ENCODE measurements at places on chromosomes 13 and 19.

DNA sequence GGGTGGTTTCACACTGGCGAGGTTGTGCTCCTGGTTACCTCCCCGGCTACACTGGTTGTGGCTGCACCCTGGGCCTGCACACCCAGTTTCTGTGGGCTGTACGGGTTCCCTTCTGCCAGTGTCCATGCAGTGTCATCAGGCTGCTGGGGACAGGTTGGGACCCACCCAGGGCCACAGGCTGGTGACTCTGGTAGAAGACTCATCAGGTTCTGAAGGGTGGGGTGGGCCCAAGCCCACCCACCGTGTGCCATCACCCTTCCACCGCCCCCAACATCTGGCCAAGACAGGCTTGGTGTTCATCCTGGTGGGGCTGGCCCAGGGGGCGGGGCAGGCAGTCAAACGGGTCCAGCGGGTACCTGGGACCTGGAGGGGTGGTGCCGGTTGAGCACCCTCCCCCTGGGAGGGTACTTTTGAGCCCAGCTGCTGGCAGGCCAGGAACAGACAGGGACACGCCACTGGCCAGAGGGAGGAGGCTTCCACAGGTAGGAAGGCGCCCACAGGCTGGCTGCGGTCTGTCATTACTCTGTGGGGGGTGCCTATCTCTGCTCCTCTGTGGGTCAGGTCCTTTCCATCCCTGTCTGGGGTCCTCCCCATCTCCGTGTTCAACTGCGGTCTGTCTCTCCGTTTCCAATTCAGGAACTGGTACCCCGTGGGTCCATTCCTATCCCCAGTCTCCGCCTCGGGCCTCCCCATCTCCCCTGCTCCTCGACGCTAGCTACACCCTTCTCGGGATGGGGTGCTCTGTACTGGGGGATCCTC, at the start of gene RNF225:
RNF225 (plus strand) TSS at position 437 of the 759 bp plus-strand sequence. CDS start 434 bp downstream, outside the sequence.
- peak; percentile 49 for DNase-seq

DNA sequence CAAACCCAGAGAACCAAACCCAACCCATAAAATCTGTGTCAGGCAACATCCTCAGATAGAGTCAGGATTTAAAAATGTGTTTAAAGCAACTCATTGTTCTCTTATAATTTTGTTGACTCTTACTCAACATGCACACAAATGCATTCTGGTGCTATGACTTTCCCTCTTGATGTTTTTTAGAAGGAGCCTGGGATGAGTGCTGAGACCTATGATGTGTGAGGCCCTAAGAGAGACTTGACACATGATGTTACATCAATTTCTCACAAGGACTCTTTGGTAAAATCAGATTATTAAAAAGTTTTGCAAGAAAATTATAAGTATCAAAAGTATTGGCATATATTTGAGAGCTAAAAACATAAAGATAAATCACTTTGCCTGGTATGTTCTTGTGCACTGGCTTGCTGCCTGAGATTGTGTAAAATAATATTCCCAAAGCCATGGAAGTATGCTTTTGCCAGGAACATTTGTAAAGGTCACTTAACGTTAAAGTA, 173.9 kb downstream of the DCLK1 start:
- no peak for DNase-seq

GRCh38 chr13:43127103-43127798, 103.9 kb downstream of the DNAJC15 start:
- no peak for DNase-seq

DNA sequence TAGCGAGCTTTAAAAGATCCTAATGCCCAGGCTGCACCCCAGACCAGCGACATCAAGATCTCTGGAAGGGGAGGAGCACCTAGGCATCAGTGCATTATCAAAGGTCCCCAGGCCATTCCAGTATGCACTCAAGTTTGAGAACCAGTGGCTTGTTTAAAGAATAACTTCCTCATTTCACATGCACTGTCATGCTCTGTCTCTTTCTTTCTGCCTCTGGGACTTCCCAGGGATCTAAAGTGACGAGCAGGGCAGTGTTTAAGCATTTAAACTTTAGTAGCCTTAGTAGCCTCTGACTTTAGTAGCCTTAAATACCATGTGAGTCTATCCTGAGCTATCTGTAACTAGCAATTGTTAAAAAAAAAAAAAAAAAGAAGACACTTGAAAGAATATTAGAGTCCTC, 8.9 kb upstream of the FARP1 start:
- DNase-seq: no peak

DNA sequence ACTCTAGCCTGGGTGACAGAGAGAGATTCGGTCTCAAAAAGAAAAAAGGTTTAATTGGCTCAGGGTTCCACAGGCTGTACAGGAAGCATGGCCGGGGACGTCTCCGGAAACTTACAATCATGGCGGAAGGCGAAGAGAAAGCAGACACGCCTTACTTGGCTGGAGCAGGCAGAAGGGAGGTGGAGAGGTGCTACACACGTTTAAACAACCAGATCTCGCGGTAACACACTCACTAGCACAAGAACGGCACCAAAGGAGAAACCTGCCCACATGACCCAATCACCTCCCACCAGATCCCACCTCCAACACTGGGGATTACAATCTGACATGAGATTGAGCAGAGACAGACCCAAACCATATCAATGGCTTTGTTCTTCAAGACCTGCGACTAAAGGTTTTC, 12.8 kb downstream of the CASP14 start:
- DNase-seq: no peak

DNA sequence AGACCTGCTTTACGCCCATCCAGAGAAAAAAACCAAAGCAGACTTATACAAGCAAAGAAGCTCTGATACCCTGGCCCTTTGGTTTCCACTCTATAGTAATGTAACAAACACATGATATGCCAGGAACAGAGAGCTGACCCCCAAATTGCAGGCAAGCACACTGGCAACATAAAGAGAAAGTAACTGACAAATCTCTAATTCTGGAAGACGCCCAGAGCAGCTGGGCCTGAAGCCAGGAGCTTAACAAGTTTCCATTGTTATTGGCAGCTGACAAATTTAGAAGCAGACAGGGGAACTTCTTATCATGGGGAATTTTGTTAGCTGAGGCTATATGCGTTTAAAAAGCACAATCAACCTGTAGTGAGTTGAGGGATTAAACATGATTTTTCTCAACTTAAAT, 158.0 kb downstream of the DLEU7 start:
- no peak for DNase-seq

GRCh38 chr19:38247126-38247525, 9.0 kb downstream of the PPP1R14A start:
- DNase-seq: no peak

GRCh38 chr19:42316223-42317211, 3.4 kb downstream of the TMEM145 start:
- DNase-seq: no peak

GRCh38 chr19:38543807-38544568, 73.8 kb downstream of the MAP4K1 start:
- DNase-seq: peak; percentile 30

- DNase-seq: peak; percentile 87
Measured at GRCh38 chr13:79451500-79451962, 29.4 kb upstream of the NDFIP2 start.

DNA sequence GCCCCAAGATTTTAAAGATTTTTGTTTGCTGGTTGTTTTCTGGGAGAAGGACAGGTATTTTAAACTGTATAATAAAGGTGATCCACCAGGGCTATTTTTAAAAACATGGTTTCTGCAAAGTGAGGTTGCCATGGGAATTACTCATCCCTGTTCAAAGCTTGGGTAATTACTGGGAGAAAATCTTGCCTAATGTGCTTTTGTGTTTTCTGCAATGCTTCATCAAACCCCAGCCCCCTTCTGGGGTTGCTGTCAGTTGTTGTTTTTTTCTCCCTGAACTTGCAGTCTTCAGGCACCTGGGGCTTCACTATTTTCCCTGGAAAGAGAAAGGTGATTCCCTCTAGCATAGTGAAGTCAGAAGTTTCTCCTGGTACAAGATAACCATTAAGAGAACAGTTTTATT, 277.2 kb downstream of the NALCN start:
- no peak for DNase-seq

DNA sequence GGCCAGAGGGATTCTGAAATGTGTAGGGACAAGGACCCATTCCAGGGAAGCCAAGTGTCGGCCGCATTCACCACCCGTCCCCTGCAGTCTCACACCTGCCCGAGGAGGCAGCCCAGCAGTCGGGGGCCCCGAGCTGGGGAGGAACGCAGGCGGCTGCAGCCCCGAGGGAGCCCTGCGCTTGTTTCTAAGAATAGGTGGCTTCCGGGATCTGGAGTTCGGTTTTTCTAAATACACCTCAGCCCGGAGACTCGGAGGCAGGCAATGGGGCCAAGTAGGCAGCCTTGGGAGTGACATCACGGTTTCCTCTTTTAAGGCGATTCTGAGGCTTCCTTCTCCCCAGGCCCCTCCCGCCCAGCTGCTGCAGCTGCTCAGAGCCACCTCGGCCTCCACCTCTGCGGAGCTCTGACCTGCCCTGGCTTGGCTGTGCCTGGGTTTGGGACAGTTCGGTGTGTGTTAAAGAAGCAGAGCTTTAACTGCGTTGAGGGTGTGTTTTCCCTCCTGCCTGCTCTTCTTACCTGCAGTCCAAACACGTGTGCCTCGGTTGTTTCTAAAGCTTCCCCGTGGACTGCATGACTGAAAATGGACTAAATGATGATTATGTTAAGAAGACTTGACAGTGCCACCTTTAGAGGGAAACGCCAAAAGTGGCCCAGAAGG, 80.5 kb downstream of the COL4A2 start:
- no peak for DNase-seq

DNA sequence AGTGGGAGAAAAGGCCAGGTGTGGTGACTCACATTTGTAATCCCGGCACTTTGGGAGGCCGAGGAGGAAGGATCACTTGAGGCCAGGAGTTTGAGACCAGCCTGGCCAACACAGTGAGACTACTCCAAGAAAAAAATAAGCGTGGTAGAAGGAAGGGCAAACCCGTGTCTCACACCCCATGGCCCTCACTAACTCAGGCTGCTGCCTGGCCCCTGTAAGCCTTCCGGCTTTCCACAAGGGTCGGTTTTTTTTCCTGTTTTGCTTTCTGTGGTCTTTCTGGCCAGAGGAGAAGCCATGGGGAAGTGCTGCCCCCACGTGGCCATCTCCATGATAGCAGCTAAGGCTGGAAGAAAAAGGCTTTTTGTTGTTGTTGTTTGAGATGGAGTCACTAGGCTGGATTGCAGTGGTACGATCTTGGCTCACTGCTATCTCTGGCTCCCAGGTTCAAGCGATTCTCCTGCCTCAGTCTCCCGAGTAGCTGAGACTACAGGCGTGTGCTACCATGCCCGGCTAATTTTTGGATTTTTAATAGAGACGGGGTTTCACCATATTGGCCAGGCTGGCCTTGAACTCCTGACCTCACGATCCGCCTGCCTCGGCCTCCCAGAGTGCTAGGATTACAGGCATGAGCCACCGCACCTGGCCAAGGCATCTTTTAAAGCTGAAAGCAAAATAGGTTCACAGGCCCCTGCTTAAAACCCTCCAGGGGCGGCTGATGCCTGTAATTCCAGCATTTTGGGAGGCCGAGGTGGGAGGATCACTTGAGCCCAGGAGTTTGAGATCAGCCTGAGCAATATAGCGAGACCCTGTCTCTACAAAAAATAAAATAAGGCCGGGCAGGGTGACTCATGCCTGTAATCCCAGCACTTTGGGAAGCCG, 7.5 kb upstream of the ARHGEF18 start:
- peak; percentile 87 for DNase-seq

GRCh38 chr13:90455823-90456222, 891.7 kb upstream of the MIR17HG start:
- no peak for DNase-seq

GRCh38 chr13:23354520-23354919, 79.0 kb downstream of the SACS start:
- DNase-seq: no peak

Measured in stimulated activated CD4-positive, alpha-beta T cell treated with anti-CD3 and anti-CD28 coated beads, Interleukin-4, amount 100 ng/mL, for 1 hour (primary cell).